ENCODE measurements at places on chromosomes 16 and 17.
A peak's percentile ranks its signal among the peaks of the same experiment; 100 is the strongest.

- DNase-seq, result no peak
Observed at GRCh38 chr16:10033556-10033955, 148.7 kb downstream of the GRIN2A start.

DNA sequence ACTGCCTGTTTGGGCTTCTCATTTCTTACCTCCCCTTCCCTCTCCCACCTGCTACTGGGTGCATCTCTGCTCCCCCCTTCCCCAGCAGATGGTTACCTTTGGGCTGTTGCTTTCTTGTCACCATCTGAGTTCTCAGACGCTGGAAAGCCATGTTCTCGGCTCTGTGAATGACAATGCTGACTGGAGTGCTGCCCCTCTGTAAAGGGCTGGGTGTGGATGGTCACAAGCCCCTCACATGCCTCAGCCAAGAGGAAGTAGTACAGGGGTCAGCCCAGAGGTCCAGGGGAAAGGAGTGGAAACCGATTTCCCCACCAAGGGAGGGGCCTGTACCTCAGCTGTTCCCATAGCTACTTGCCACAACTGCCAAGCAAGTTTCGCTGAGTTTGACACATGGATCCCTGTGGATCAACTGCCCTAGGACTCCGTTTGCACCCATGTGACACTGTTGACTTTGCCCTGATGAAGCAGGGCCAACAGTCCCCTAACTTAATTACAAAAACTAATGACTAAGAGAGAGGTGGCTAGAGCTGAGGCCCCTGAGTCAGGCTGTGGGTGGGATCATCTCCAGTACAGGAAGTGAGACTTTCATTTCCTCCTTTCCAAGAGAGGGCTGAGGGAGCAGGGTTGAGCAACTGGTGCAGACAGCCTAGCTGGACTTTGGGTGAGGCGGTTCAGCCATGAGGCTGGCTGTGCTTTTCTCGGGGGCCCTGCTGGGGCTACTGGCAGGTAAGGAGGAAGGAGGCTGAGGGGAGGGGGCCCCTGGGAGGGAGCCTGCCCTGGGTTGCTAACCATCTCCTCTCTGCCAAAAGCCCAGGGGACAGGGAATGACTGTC is at the start of gene CD68:
CD68 (plus strand) TSS at position 638 of the 833 bp plus-strand sequence; CDS start at position 678, 40 bp downstream.
- peak; percentile 96 for DNase-seq

DNA sequence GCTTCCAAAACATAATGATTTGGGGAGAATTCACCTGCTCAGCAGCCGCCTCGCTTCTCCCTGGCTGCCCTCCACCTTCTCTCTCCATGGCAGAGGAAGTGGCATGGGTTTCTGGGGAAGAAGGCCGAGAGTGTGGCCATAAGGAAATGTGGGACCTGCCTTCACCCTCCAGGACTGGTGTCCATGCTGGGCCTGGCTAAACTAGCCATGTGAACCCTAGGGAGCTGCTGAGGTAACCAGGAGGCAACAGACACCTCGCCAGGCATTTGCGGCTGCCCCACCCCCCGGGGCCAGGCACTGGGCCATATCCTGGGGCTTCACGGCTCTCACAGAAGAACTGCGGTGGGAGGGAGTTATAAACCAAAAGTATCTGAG is 9.9 kb upstream of the CMTM4 start:
- DNase-seq, result peak; percentile 50

DNA sequence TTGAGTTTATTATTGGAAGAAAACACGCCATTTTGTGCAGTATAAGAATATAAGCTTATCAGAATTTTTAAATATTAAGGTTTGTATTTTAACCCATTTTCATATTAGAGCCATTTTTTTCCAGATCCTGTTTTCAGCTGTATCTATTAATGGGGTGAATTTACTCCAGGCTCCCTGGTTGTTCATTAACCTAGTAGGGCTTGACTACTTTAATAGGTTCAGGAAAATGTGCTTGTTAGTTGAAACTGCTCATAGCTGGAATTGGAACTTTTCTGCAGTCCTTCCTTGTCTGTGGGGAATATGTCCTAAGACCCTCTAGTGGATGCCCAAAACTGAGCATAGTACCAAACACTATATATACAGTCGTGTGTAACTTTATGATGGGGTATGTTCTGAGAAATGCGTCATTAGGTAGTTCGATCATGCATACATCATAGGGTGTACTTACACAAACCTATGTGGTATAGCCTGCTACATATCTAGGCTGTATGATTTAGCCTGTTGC is 28.0 kb downstream of the NFAT5 start:
- no peak for DNase-seq

DNA sequence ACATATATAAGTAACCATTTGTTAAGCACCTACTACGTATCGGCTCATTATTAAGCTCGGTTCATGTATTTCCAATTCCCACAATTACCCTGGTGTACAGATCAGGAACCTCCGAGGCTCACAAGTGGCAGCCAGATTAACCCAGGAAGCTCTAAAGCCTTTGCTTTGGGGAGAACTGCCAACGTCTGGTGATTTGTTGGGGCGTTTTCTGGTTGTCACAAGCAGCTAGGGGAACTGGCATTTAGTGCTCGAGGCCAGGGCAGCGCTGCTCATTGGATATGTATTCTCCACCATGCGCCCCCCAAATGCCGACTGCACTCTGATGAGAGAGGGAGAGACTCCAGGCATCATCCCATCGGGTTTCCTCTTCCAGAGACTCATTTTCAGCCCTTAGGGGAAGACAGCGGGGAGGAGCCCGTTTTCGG is 541 bp downstream of the ZNF18 start:
- DNase-seq, result no peak

DNA sequence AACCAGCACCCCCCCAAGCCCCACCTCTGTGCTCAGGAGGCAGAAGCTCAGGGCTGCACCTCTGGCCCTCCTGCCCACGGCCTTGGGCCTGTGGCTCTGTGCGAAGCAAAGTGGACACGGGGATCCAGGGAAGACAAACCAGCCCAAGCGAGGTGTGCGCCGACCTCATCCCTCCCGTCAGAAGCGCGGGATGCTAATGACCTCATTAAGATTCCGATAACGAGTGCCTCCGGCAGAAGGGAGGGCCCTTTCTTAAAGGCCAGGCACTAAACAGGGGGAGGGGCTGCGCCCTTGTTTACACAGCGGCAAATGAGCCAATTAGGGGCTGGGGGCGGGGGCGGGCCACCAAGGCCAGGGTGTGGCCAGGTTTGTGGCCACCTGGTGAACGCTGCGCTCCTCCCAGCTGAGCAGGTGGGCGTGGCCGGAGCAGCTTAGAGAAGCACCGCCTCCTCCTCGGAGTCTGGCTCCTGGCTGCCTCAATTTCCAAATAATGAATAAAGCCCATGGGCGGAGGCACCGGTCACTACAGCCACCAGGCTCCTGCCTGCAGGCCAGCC is 3.2 kb downstream of the CBX4 start:
- DNase-seq, result no peak

DNA sequence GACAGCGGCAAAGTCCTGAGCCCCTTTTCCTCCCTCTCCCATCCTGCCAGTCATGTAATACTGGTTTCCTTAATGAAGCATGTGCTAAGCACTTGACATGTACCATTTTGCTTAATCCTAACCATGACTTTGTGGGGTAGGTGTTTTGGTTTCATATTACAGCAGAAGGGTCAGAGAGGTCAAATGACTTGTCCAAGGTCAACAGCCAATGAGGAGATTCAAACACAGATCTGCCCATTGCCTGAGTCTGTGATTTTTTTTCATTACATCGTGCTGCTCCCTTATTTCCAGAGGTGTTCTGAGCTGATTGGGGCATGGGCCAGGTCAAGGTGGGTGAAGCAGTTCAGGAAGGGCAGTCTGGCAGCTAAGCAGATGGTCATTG is 17.6 kb upstream of the PHF12 start:
- no peak for DNase-seq

DNA sequence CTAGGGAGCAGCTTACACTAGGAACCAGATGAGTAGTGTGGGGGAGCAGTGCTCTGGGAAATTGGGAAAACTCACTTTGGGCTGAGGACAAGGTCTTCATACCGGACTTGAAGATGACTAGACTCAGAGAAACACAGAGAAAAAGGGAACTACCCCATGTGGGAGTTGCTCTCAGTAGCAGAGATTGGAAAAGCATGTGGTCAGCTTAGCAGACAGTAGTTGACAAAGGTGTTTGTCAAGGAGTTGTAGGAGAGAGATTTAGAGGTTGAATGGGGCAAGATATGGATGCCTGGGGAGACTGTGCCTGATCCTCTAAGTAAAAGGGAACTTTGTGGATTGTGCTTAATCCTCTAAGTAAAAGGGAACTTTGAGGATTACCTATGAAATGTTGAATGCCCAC is 194.5 kb upstream of the COX10 start:
- no peak for DNase-seq

All from EH (cell line).